ENCODE measurements at places on chromosomes 5 and 9.

DNA sequence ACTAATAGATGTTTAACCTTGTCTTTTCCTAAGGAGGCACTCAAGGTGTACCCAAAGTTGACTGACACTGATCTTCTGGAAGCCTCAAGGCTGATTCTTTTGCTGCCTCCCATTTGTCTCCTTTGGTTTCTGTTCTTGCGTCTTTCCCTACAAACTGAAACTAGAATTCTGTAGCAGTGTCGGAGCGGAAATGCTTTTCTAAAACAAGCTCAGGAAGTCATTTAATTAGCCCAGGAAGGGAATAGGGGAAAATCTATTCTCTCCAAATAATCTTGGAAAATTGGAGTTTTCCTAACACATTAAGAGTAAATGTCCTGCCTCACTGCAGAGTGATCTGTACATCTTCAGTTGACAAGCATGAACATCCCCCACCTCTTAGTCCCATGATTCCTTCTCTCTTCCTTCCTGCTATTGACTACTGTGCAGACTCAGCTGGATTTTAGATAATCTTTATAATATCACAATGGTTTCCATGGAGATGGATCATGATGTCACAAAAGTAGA, 182.7 kb downstream of the NR3C1 start:
- DNase-seq, result no peak

DNA sequence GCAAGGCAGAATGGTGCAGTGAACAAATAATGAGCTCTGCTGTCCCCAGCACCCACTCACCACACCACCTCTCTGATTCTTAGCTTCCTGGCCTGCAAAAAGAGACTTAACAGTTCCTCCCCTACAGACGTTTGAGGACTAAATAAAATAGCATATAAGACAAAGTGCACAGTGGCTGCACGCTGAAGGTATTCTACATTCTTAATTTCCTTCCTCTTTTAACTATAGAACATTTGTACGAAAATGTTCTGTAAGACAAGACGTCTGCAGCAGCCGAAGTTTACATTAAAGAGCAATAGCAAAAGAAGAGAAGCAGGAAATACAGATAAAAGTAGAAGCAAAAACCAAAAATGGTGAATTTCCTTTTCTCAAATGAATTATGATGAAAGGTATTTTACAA, 15.7 kb downstream of the FBN2 start:
- no peak for DNase-seq

- no peak for DNase-seq
Observed at GRCh38 chr5:1007221-1007680, 1.4 kb upstream of the NKD2 start.

GRCh38 chr9:81627481-81627880, 61.9 kb downstream of the TLE1 start:
- DNase-seq, result no peak

GRCh38 chr9:72044095-72044494, 16.3 kb downstream of the C9orf57 start:
- no peak for DNase-seq

- DNase-seq, result peak; percentile 11
Observed at GRCh38 chr9:17627641-17628040, 48.8 kb downstream of the SH3GL2 start.

DNA sequence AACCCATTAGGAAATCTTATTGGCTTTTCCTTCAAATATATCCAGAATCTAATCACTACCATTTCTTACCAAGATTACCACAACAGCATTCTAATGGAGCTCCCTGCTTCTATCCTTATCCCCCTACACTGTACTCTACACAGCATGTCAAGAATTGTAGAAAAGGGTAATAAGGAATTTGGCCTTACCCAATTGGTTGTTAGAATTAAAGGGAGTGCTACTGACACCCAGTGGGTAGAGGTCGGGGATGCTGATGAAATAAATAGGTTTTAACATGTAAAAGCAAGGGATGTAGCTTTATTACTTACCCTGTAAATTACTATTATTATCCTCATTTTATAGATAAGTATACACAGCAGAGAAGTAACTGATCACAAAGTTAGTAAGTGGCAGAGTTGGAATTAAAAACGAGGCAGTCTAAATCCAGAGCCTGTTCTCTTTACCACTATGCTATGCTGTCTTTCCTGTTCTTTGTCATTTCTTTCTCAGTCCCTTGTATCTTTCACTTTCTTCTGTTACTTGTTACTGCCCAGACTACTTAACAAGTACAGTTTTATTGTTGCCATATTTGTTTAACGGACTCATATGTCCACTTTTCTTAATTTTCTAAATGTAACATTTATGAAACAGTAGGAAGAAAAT, 10.5 kb downstream of the SLC38A9 start:
- no peak for DNase-seq
